ENCODE measurements at places on chromosomes 6 and 20.

GRCh38 chr6:80227545-80228105, 121.2 kb downstream of the BCKDHB start:
- no peak for DNase-seq

GRCh38 chr6:54771968-54772367, 74.6 kb upstream of the FAM83B start:
- no peak for DNase-seq

DNA sequence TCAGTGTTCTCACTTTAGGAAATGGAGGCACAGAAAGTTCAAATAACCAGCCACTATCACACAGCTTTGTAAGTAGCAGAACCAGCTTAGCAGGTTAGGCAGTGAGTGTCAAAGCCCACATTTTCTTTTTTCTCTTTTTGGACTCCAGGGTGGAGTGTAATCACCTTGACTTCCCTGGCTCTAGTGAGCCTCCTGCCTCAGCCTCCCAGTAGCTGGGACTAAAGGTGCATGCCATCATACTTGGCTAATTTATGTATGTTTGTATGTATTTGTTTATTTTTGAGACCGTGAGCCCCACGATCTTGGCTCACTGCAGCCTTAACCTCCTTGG, 7.8 kb upstream of the NCOA3 start:
- no peak for DNase-seq

GRCh38 chr6:121521164-121521555, 85.7 kb downstream of the GJA1 start:
- no peak for DNase-seq

DNA sequence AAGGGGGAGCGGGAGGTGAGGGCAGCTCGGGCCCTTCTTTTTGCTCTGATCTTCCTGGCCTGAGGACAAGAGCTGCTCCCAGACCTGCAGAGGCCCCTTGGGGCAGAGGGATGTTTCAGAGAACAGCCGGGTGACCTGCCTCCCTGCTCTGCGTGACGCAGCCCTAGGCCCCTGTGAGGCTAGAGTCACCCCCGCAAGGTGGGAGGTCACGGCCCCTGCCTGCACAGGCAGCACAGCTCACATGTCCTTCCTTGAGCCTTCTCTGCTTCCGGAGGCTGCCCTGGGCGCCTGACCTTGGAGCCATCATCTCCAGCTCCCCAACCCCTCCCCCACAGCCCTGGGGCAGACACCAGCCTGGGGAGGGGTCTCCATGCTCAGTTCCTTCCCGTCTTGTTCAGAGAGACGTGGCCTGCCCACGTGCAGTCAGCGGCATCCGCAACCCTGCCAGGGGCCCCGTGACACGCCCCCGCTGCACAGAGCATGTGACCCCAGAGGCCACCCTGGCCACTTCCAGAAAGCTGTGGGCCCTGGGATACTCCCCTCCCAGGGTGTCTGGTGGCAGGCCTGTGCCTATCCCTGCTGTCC, at the start of gene BIRC7:
BIRC7 (plus strand) TSS at position 507 of the 585 bp plus-strand sequence. CDS start 192 bp downstream, outside the sequence.
- DNase-seq: no peak

GRCh38 chr6:166911248-166911677, 45.1 kb downstream of the RNASET2 start:
- no peak for DNase-seq

GRCh38 chr6:32168350-32168749, 4.0 kb downstream of the EGFL8 start:
- no peak for DNase-seq

DNA sequence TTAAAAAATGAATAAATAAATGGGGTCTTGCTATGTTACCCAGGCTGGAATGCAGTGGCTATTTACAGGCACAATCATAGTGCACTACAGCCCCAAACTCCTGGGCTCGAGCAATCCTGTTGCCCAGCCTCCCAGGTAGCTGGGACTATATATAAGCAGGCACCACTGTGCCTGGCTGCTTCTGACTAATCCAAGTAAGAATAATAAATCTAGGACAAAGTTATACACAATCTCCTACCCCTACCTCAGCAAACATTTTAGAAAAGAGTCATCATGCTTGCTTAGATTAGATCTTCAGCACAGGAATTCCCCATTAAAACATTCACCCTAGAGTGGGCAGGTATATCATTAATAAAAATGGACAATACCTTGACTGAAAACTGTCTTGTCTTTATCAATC, 124.6 kb downstream of the REV3L start:
- DNase-seq: no peak

GRCh38 chr6:148814082-148814790, 67.4 kb downstream of the UST start:
- no peak for DNase-seq

DNA sequence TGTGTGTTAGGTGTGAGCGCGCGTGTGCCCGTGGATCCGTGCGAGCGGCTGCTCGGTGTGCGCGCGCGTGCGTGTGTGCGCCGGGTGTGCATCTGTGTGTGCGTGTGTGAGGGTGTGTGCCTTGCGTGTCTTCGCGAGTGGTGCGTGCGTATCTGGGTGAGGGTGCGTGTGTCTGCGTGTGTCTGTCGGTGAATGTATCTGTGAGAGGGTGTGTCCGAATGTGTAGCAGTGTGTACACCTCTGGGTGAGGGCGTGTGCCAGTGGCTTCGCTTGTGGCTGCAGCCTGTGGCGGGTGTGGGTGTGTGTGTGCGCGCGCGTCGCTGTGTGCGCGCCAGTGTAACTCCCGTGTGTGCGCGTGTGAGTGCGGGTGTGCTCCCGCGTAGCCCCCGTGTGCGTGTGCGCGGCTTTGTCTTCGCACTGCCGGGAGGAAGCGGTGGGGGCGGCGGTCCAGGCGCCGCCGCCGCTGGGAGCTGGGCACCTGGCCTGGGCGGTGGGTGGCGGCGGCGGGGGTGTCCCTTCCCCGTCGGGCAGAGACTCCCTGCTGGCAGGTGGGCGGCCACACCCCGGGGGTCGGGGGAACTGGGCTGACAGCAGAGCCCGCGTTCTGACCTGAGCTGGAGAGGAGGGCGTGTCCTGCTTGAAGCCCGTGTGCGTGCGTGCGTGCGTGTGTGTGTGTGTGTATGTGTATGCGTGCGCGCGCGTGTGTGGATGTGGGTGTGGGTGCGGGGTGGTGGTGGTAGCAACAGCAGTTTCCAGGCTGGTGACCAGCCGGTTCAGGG, 61.3 kb upstream of the EPB41L1 start:
- DNase-seq: no peak

GRCh38 chr6:105713474-105714118, 310.7 kb upstream of the PREP start:
- DNase-seq: no peak

DNA sequence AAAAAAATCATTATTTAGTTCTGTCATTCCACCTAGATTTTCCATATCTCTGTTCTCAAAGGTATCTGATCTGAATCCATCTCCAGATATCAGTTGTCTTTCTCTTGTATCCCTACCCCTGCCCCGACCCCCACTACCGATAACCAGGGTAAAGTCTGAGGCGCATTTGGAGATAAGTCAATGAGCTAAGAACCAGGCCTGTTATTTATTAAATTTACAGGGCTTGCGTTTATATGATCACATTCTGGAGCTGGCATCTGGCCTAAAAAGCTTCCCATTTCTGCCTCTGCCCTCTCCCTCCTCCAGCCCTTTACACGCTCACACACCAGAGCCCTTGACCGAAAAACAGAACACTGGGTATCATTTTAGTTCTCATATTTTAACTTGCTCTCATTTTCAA, 144.7 kb downstream of the ALDH8A1 start:
- no peak for DNase-seq

GRCh38 chr6:18218233-18218632, 46.1 kb downstream of the DEK start:
- no peak for DNase-seq

- DNase-seq: no peak
These were observed 43.0 kb downstream of the JARID2 start for GRCh38 chr6:15288856-15289255.

DNA sequence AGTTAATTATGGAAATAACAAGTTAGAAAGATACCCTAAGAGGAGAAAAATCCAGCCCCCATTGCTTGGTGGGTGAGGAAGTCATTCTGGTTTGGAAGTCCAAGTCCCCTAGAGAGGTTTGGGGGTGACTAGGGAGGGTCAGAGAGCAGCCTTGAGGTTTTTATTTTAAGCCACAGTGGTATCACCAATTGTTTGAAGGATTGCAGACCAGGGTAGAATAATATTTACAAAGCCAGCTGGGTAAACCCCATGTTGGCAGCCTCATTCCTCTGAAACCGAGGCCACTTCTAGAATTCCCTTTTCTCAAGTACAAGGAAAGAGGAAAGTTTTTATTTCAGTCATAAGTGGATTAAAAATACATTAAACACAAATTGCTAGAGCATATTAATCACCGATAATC, 99.7 kb downstream of the TMEM170B start:
- no peak for DNase-seq

GRCh38 chr6:90184334-90185298, 112.0 kb downstream of the BACH2 start:
- DNase-seq: no peak

DNA sequence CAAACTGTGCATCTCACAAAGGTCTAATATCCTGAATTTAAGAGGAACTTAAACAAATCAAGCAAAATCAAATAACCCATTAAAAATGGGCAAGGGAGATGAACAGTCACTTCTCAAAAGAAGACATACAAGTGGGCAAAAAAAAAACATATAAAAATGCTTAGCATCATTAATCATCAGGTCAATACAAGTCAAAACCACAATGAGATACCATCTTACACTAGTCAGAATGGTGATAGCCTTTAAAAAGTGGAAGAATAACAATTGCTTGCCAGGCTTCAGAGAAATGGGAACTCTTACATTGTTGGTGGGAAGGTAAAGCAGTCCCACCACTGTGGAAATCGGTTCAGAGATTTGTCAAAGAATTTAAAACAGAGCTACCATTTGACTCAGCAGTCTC, 646.7 kb upstream of the PTCHD4 start:
- no peak for DNase-seq

DNA sequence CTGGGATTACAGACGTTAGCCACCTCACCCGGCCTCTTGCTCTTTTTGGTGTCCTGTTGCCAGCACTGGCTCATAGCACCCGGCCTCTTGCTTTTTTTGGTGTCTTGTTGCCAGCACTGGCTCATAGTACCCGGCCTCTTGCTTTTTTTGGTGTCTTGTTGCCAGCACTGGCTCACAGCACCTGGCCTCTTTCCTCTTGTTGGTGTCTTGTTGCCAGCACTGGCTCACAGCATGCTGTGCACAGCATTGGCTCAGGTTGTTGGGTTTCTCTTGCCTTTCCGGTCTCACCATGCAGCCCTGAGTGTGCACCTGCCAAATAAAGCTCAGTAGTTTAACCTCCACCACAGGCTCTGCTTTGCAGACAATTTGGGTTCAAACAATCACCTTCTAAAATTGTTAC, 208.2 kb downstream of the THBS2 start:
- no peak for DNase-seq

- DNase-seq: no peak
These were observed 177.4 kb upstream of the THEMIS start for GRCh38 chr6:128078276-128078675.

DNA sequence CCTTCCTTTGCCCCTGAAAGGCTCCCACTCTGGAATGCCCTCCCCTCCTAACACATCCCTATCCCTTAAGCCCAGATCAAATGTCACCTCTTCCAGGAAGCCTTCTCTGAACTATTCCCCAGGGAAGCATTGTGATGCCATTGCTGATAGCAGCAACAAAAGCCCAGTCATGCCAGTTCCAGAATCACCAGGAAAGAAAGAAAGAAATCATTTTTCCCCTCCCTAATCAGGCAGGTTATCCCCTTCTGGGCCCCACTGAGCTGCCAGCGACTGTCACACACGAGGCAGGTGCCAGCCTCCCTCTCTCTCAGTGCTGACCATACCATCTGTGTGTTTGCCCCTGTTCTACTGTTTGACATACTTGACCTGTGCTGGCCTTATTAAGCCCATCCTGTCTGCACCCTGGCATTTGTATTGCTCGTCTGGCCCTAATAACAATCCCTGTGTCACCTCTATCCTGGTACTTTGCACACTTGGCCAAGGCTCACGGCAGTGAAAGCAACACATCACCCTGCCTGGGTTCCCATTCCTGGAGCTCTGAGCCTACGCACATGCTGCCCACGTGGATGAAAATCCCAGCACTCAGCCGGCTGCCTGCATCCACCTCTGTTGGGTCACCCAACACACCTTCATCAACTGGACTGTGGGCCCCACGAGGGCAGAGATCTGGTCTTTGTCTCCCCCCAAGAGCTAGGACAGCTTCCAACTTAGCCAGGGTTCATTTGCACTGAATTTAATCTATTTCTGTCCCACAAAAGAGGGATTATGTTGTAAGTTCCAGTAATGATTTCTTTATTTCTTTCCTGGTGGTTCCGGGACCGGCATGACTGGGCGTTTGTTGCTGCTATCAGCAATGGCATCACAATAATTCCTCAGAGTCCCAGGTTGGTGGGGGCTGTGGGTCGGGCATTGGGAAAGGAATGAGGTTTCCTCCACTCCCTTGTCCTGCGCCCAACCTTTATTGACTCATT, 5.3 kb upstream of the BPIFB1 start:
- DNase-seq: no peak

All from substantia nigra (tissue), 51 donors.